ENCODE measurements at places on chromosomes 11 and 22.

DNA sequence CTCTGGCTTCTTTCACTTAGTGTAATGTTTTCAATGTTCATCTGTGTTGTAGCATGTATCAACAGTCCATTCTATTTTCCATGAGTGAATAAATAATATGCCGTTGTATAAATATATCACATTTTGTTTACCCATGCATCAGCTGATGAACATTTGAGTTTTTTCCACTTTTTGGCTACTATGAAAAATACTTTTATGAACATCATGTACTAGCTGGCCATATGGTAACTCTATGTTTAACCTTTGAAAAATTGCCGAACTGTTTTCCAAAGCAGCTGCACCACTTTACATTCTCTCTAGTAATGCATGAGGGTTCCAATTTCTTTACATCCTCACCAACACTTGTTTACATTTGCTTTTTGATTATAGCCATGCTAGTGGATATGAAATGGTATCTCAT, 59.8 kb upstream of the FAR1 start:
- no peak for DNase-seq

GRCh38 chr11:35030716-35031213, 108.2 kb upstream of the CD44 start:
- DNase-seq = no peak

DNA sequence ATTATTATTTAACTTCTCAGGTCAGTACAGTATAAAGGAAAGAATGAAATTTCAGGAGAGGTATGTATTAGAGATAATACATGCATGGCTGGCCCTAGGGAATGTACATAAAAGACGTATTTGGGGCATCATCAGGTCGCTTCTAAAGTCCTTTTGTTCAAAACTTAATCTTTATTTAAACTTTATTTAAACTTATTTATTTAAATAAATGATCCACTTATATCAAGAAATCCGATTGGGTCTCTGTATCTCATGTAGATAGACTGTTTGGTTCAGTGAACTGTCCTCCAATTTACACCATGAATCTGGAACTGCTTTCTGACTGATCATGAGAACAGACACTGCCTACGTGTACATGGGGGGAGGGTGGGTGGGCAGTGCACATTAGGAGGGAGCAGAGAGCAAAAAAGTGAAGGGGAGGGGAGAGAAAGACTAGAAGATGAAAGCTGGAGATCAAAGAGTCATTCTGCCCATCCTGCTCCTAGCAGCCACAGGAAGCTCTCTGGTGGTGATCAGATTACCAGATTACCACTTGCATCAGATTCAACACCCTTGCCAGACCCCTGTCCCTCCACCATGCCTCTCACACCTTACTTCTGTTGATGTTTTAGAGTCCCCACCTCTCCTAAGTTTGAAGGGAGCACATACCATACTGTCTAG, 92.1 kb upstream of the MTMR2 start:
- DNase-seq = no peak

GRCh38 chr11:26806219-26806618, 84.4 kb upstream of the SLC5A12 start:
- DNase-seq = no peak

DNA sequence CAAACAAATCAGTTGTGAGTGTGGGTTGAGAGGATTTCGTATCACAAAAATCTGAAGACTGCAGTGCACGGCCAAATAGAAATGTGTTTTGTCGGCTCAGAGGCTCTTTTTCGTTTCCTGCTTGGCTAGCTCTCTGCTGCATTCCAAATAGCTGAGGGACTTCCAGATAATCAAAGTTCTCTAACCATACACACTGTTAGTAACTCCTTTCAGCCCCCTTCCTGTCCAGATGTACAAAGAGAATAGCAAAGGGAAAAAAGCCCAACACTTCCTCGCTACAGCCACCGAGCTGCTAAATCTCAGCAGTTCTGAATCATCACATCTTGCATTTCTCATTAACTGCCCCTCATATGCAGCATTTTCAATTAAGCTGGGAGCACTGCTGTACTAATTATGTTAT, 203.1 kb downstream of the TENM4 start:
- DNase-seq = no peak

DNA sequence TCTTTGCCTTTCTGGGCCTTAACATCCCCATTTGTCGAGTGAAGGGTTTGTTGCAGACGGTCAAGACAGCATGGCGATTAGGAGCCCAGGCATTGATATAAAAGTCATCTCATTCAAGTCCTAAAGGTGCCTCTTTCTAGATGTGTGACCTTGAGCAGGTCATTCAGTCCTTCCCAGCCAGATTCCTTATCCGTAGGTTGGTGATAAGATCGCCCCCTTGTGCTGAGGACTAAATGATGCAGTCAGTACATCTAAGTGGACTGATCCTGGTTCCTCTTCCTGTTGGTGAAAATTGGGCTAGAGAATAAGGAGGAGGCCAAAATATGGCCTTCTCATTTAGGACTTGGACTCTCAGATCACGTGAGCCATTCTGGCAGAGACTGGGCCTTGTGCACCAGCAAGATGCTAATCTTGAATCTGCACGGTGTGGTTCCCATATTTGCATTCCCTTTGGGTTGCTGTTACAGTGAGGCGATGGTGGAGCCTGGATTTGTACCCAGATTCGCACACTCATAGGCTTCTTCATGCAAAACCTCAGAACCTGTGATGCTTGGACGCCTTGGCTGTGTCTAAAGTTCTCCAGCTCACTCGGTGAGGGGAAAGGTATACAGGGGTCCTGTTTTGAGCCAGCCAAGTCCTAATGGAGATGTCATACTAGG, 156.8 kb downstream of the MYO18B start:
- DNase-seq = no peak

DNA sequence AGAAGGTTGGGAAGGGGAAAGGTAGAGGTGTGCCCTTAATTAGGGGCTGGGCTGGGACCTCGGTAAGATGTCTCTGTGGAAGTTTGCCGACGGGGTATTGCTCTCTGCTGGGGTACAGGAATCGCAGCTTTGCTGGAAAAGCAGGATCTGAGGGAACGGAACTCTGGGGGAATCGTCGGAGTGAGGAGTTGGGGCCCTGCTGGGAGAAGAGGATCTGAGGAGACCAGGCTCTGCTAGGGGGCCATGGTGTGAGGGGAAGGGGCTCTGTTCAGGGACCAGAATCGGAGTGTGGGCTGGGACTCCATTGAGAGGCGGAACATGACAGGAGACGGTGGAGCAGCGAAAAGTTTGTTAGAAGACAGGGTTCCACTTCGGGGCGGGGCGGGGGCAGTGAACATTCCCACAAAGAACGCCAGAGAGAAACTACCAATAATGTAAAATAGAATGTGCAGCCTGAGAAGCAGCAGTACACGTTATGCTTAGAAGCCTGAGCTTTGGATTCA, 456 bp downstream of the AAMDC start:
- DNase-seq = peak; percentile 16

DNA sequence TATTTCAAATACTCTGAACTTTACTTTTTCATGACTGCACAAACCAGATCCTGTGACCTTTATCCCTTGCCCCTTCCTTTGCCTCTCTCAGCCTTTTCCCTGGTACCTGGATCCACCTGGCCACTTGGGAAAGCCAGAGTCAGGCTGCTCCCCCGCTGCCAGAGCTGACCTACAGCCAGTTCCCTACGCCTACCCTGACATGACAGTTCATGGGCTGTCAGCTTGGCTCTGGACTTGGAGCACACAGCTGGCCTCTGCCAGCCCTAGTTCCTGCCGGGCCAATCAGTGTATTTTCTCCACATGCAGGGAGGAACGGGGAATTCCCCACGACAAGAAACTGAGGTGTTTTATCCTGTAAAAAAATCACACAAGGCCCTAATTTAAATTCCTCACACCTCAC, 382.6 kb downstream of the INSC start:
- DNase-seq = no peak

GRCh38 chr22:28105413-28105812, 186.4 kb upstream of the PITPNB start:
- no peak for DNase-seq

GRCh38 chr22:35837101-35837727, 119.5 kb downstream of the APOL5 start:
- DNase-seq = no peak

DNA sequence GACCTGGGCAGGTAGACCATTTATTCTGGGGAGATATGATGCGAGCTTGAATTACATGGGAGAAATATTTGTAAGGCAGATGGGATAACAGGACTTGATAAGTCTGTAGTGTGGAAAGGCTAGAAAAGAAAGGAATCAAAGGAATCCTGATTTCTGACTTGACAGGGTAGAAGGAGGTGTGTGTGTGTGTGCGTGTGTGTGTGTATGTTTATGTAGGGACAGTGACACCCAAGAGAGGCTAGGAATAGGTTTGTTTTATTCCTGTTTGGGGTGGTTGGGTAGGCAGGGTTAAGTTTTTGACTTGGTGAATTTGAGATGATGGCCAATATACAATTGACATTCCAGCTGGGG, 390 bp upstream of the HTATIP2 start:
- no peak for DNase-seq

GRCh38 chr11:25855916-25856315, 476.0 kb upstream of the ANO3 start:
- no peak for DNase-seq

- DNase-seq = no peak
These were observed 2.7 kb upstream of the GRAMD1B start for GRCh38 chr11:123427405-123427804.

- DNase-seq = no peak
These were observed 2352.8 kb upstream of the RAG2 start for GRCh38 chr11:38950867-38951266.

GRCh38 chr11:76807206-76807875, 24.2 kb downstream of the TSKU start:
- DNase-seq = peak; percentile 59

DNA sequence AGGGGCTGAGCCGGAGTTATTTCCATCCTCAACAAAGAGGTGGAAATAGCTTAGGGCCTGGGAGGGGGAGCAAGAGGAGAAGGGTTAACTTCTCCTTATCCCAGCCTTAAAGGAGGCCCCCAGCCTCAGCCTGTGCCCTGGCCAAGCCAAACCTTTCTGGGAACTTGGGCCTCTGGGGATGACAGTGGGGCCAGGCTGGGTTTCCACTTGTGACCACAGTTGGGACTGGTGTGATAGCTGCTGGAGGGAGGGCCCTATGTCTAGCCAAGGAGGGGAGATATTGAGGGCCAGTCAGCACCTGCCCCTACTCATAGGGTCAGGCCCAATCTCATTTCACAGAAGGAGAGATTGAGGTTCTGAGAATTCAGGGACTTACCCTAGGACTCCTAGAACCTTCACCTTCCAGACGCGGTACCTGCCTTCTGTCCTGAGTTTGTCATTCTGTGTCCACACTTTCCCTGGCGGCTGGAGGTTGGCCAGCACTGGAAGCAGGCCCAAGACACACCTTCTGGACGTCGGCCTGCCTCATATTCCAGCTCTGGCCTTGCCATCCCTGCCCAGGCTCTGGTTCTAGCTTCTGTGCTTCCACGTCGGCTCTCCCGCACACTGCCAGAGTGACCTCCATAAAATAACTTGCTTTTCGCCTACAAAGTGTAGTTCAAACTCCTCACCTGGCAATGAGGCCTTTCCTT, 3.1 kb downstream of the RELT start:
- DNase-seq = no peak

DNA sequence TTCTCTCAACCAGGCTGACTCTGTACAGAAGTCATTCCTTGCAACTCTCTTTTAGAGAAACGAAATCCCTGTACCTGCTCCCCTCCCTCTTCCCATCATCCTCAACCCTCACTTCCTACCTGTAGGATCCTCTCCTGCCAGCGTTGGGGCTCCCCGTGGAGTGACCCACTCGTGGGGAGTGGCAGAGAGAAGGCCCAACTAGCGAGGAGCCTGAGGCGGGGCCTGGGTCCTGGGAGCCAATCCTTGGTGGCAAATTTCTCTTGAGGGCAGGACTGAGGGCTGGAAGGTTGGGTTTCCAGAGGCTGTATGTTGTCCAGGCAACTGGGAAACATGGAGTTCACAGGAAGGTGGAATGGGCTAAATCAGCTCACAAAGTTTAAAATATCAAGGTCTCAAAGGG, 10.4 kb downstream of the NHERF4 start:
- no peak for DNase-seq

- DNase-seq = peak; percentile 64
These were observed 151.7 kb downstream of the CEP164 start for GRCh38 chr11:117479372-117479771.

DNA sequence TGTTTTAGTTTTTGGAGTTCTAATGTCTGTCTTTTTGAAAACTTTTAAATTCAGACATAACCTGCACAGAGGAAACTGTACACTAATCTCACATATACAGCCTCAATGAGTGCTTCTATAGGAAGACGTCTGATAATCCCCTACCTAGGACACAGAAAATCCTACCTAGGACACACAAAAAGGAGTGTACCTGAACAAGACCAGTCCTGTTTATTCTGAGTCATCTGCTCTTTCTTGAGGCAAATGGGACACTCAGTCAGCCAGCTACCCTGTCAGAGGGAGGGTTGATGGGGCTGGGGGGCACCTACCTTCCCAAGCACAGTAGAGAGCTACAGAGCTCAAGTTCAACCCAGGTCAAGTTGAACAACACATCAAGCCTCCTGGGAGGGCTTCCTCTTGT, 346.6 kb upstream of the NCAM1 start:
- no peak for DNase-seq

DNA sequence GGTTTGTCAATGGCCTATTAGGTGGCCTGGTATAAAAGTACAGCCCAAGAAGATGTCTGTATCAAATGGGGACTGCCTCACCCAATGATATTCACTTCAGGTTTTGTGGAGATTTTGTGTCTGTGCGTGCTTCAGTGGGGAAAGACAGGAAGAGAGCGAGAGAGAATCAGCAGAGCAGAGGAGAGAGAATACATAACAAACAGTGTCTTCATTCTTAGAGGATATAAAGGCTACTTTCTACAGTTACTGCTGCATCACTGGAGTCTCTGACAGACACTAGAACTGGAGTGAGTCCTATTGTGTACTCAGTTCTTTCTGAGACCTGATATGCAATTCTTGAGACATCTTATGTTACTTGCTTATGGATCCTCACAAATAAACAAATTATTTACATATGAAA, 115.0 kb downstream of the CASP12 start:
- no peak for DNase-seq

- DNase-seq = no peak
These were observed 16.6 kb downstream of the GALNT18 start for GRCh38 chr11:11605181-11605580.

DNA sequence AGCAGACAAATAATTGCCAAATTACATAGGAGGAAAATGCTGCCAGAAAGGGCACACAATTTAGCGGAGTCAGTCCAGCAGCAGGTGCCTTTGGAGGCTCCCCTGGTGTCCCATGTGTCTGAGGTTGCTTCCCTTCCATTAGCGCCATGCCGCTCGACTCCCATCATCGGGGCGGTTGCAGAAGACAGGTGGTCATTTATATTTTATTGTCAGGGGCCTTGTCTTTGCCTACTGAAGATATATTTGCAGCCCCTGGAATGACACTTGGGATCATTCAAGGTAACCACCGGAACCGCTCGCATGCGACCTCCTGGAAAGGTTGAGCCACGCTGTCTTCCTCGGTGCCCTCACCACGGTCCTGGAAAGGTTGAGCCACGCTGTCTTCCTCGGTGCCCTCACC, 298.3 kb downstream of the TBC1D22A start:
- no peak for DNase-seq
